ENCODE measurements at places on chromosomes 5 and 9.

GRCh38 chr5:173917788-173918786 lies 29.9 kb downstream of the CPEB4 start:
- DNase-seq: peak; percentile 79

GRCh38 chr5:34923694-34924461 lies 5.5 kb upstream of the DNAJC21 start:
- peak; percentile 57 for DNase-seq

DNA sequence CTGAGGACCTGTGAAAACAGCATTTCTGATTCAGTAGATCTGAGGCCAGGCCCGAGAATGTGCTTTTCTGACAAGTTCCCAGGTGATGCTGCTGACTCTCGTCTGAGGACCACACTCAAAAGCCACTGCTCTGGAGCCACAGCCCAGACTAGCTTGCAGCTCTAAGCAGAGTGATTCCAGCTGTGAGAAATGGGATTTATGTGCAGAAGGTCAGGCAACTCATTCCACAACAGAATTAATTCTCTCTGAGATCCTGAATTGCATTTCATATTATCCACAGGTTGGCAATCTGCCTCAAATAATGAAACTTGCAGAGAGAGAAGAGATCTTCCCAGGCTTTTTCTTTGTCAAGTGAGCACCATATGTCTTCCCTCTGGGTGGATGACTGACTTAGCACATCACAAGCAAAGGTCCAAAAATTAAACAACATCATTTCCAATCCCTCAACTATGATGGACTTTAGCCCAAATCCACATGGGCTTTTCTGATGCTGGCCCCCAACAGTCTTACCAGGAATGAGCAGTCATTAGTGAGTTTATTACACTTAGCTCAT lies 140.2 kb downstream of the ALDH1A1 start:
- no peak for DNase-seq

- no peak for DNase-seq
These were observed 66.7 kb downstream of the IQGAP2 start for GRCh38 chr5:76469656-76470290.

DNA sequence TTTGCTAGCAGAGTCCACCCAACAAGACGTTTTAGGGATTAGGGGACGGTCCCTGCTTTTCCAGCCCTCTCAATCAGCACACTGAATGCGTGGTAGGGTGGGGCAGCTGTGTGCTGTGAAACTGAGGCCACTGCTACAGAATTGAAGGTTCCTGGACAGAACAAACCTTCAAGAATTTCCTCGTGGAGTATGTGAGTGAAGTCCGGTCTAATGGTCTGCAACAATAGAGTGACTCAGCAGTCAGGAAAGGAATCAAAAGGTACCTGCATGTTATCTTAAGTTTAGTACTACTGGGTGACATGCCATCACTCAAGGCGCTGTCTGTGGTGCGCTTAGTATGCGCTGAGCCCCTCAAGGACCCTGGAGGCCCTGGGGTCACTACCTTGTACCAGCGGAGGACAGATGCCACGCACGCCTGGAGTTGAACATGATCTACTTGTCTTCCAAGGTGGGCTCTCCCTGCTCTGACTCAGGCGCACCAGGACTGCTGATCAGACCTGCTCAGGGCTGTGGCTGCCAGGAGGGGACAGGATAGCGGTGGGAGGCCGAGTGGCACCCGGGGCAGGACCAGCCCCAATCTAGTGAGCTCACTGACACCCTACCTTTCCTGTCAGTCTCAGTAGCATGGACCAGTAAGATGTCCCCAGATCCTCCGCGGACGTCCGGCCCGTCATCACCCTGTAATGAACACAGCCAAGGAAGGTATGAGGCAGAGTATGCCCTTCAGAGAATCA lies 50.5 kb downstream of the PRRT1B start:
- no peak for DNase-seq

DNA sequence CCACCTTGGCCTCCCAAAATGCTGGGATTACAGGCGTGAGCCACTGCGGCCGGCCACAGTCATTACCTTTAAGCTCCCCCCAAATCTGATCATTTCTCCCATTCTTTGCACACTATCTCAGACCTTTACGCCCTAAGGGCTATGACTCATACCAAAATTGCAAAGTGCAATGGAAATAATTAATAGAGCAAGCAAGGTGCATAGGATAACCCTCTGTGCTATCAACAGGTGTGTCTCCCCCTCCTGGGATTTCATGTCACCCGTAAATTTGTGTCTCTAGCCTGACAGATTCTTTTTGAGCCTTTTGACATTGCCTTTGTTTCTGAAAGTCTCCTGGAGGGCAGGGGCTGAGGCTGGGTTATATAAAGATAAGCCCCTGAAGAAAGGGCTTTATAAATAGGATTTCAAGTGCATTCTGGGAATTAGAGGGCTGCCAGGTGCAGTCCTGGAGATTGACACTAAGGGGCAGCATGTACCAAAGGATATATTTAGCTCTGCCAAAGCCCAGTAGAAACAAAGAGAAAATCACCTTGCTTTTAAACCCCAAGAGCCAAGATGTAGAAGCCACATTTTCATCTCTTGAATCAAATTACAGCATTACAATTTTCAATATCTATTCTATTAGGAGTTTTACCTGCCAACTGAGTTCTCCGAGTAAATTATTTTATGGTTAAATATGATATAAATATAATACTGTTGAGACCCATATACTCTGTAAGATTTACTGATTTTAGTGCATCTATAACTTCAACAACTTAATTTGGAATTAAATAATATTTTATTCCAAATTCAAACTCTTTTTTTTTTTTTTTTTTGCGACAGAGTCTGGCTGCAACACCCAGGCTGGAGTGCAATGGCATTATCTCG lies 18.2 kb downstream of the S100Z start:
- DNase-seq: peak; percentile 82

DNA sequence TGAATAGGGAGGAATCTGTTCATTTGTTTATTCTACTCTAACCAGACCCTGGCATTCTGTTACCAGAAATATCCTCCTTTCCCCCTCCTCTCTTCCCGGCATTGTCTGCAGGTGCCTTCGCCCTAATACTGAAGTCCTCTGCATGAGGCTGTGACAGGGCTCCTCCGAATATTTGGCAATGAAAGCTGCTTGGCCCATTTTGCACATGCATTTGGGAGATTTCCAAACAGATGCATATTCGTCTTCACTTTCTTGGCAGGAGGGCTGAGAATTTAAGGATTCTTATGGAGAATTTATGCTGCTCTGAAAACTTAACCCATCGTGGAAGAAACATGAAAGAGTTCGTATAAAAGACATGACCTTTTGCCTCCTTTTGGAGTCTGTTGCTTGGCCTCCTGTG lies 484.0 kb downstream of the ZNF608 start:
- DNase-seq: no peak

GRCh38 chr9:122016744-122017143 lies 76.4 kb downstream of the TTLL11 start:
- no peak for DNase-seq

GRCh38 chr5:135387629-135387960 lies 11.4 kb downstream of the MACROH2A1 start:
- no peak for DNase-seq

- no peak for DNase-seq
These were observed 57.2 kb downstream of the MTRR start for GRCh38 chr5:7925961-7926695.

GRCh38 chr5:122263352-122264030 lies 48.5 kb upstream of the SNCAIP start:
- no peak for DNase-seq

DNA sequence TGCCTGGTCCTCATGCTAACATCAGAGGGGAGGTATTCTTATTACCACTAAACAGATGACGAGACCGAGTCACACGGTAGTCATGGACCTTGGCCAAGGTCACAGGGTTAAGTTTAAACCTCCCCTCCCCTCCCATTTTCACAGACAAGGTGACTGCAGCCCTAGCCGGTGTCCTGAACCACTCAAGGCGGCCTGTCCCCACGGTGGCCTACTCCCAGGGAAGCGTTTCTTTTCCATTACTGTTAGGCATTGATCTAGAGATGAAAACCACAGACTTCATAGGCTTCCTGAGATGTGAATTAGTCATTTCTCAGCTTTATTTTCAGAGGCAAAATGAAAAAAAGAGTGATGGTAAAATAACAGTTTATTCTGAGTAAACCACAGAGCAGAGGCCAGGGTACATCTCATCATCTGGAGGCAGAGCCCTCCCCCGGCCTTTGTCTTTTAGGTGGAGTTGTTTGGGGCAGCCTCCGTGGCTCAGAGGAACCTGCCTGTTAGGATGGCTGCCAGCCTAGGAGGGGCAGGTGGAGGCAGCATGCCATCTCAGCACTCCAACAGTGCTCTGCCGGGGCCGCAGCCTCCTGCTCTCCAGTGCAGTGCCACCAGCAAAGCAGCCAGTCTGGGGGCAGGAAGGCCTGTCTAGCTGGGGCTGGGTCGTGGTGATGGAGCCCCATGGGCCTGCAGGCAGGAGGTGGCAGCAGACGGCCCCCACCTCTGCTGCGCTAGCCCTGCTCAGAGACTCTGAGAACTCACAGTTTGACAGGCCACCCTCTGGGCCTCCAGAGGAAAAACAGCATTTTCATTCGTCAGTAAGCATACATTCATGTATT lies 71.2 kb downstream of the RAPGEF1 start:
- peak; percentile 87 for DNase-seq

- no peak for DNase-seq
These were observed 179.9 kb downstream of the ATPSCKMT start for GRCh38 chr5:10069637-10070313.

GRCh38 chr5:116759860-116760640 lies 185.4 kb upstream of the SEMA6A start:
- no peak for DNase-seq

GRCh38 chr9:129542741-129543140 lies 78.2 kb downstream of the C9orf50 start:
- DNase-seq: peak; percentile 49

GRCh38 chr9:127540664-127541041 lies 71.4 kb upstream of the STXBP1 start:
- no peak for DNase-seq

DNA sequence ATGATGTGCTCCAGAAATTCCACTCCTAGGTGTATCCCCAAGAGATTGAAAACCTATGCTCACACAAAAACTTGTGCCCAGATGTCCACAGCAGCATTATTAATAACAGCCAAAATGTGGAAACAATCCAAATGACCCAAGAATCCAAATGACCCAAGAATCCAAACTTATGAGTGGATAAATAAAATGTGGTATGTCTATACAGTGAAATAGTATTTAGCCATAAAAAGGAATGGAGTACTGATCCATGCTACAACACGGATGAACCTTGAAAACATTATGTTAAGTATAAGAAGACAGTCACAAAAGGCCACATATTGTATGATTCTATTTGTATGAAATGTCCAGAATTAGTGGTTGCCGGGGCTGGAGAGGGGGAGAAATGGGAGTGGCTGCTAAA lies 80.3 kb downstream of the PSD2 start:
- DNase-seq: no peak

GRCh38 chr9:96217754-96218693 lies 84.0 kb downstream of the HSD17B3 start:
- DNase-seq: peak; percentile 91

GRCh38 chr9:125551781-125552180 lies 155.2 kb downstream of the MAPKAP1 start:
- DNase-seq: no peak

- DNase-seq: no peak
These were observed 661.8 kb upstream of the RGMB start for GRCh38 chr5:98111686-98112085.

DNA sequence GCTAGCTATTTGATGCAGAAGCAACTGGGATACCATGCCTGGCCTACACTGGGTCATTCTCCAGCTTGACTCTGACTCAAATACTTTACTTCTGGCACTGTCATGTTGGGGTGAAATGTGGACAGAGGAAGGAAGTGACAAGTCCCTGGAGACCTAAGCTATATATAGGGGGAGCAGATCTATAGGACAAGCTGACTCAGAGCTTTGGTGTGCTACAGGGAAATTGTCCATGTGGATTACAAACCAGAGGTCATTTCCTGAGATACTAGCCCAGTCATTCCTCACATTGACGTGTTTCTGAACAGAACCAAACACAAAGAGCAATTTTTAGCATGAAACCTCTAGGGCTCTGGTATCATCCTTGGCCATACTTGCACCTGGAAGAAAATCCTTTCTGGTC lies 531.6 kb upstream of the CLINT1 start:
- DNase-seq: peak; percentile 37

DNA sequence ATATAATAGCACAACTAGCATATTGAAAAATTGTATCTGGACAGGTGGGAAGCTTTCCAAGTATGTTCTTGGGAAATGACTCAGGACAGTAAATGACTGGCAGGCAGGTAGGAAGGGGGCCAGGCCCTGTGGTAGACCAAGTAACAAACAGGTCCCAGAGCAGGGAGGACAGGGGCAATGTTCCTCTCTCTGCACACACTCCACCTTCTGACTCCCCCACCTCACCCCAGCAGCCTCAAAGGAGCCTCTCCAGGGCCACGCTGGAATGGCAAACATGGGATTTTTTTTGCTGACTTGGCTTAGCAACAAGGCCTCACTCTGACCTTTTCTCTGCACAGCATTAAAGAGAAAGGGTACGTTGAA lies 31.1 kb upstream of the IQGAP2 start:
- no peak for DNase-seq

DNA sequence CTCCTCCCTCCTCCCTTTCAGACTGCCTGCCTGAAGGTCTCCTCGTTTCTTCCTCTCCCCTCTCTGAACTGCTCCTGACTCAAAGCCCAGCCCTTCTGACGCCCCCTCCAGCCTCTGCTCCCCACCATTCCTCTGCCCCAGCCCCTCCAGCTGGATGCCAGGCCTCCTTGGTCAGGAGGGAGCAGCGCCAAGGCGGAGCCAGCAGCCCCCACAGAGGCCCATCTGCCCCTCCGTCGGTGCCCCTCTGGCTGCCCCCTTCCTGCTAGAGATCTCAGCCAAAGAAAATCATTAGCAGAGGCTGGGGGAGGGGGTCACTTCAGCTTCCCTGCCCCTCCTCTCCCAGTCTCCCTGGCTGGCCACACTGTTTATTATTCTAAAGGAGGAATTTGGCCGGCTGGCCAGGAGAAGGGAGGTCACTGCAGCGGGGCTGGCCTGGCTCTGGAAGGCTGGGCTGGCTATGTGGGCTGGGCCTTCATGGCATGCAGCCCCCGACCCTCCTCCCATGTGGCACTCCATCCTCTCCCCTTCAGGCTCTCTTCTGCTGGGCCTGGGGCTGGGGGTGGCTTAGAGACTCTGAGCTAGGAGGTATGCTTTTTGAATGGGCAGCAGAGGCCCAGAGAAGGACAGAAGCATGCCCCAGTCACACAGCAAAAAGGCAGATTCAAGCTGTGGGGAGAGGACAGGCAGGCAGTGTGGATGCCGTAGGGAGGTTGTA lies 16.9 kb downstream of the PDGFRB start:
- no peak for DNase-seq

- DNase-seq: peak; percentile 84
These were observed 8.0 kb upstream of the HABP4 start for GRCh38 chr9:96441798-96442445.

GRCh38 chr5:140596321-140596741 lies 31.7 kb downstream of the SLC35A4 start:
- DNase-seq: peak; percentile 67

- no peak for DNase-seq
These were observed 442.4 kb upstream of the ZNF462 start for GRCh38 chr9:106420511-106420944.
